SK-N-SH treated with all-trans-retinoic acid at 6 μM for 48 hours (cell line): ENCODE measurements at places on chromosomes 7 and 10.

- ATAC-seq = no peak
Observed at GRCh38 chr7:104873401-104873800, 140.6 kb upstream of the KMT2E start.

DNA sequence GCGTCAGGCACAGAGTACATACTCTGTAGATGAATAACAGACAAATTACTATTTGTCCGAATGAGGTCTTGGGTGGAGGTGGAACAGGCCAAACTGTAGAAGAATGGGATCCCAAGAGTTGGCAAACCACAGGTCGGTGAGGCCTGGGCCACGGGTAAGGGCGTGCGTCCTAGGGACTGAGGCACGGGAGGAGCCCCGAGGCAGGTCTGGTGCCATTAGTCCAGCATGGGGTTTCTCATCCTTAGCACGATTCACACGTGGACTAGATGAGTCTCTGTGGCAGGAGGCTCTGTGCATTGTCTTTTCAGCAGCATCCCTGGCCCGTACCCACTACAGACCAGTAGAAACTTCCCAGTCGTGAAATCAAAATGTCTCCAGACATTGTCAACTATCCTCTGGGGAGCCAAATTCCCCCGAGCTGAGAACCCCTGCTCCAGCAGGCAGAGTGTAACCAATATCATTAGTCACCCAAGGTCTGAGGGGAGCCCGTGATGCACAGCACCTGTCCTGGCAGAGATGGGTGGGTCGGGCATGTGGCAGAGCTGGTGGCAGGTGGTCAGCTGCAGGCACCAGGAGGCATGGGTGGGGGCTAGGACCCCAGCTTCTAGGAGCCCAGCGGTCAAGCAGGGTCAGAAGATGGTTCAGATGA is 61.3 kb downstream of the COL13A1 start:
- ATAC-seq = no peak

DNA sequence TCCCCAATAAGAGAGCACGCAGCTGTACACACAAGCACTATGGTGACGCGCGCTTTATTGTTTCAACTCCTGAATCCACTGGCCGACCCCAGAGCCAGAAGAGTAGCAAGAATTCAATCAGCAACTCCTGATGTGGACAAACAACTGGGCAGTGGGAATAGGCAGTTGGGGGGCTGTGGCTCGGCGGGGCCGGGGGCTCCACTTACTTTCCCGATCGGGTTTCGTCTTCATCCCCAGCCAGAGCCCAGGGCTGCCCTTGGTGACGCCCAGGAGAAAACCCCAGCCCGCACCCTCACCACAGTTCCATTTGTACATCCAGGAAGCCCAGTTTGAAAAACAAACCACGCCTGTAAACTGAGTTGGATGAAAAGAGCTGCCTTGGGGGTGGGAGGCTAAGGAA is 38.7 kb downstream of the DAGLB start:
- ATAC-seq = no peak

DNA sequence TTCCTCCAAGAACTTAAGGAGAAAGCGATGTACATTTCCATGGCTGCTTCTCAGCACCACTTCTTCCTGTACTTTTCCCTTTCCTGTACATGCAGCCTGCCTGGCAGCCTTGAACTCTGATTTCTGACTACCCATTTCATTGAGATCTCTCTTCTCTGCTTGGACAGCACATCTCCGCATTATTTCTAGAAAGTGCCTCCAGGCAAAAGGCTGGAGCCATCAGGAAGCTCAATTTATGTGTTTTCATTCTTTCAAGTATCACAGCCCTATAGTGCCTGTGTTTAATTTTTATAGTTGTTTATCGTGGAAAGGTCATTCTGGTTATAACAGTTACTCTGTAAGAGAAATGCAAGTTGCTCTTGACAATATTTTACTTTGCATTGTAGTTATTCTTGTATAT is 688.0 kb upstream of the ANKRD30A start:
- no peak for ATAC-seq

DNA sequence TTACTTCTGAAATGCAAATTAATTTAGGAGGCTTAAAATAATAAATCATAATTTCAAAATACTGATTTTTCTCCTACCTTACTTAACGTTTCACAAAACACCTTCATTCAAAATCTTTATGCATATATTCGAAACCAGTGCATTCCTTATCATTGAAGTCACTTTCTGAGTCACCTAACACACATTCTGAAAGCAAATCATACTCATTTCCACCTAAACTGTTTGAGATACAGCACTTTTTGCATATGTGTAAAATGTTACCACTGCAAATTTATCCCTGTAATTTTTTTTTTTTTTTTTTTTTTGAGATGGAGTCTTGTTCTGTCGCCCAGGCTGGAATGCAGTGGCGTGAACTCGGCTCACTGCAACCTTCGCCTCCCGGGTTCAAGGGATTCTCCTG is 15.7 kb downstream of the PPP3CB start:
- peak; percentile 65 for ATAC-seq

GRCh38 chr7:102404005-102404861 is 8.1 kb downstream of the PRKRIP1 start:
- peak; percentile 96 for ATAC-seq

- peak; percentile 49 for ATAC-seq
Observed at GRCh38 chr10:70575874-70576802, 26.4 kb downstream of the PRF1 start.

DNA sequence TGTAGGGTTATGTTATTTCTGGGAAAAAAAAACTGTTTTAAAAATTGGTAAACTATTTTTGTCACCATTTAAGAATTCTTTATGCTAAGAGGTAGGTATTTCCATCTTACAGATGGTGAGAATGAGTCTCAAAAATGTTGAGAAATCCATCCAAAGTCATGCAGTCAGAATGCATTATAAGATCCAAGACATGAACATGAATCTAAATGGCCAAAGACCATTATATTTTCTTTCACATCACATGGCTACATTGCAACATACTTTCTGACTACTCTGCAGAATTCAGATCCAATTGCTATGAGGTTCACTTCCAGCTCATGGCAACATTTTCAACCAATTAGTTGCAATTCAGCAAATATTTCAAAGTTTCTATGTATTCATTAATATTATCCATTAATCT is 181.2 kb downstream of the TWIST1 start:
- ATAC-seq = no peak

DNA sequence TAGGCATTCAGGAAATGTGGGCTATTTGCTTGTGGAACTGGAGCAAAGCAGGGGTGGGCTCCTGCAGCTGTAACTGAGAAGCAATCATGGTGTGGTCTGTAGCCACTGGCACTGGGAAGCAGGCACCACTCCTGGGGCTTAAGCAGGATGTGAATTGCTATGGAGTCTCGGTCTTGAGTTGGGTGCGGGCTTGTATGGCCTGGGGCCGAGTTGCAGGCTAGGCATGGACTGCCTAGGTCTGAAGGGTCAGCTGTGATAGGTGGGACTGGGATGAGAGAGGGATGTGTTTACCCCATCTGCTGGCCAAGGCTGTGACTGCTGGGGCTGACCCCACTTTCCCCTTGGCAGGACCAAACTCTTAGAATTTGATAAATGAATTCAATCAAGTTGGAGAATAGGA is 43.0 kb downstream of the ADCY1 start:
- no peak for ATAC-seq

GRCh38 chr10:59279991-59280505 is 82.3 kb downstream of the FAM13C start:
- no peak for ATAC-seq

DNA sequence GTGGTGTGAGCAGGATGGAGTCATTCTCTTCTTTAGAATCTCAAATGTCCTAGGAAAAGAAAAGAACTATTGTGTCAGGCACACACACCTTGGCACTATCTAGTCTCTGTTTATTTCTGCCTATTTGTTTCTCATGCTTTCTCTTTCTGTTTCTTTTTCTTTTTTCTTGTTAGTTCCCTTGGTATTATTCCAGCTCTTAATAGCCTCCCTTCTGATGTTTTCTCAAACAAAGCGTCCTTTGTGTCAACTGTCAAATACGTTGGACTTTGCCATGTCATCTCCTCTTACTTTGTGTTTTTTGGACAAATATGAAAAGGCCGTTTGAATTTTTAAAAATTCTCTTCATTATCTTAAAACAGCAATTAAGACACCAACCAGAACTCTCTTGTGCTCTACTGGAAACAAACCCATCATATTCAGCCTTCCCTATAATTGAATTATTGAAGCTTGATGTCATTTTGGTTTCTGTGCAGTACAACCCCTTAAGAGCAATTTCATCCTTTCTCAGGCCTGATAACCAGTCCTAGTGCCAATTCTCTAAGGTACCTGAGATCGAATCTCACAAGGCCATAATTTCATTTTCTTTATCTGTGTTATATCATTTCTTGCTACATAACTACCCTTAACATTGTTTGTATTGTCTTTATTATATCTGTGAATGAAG is 497.8 kb upstream of the NRP1 start:
- no peak for ATAC-seq

DNA sequence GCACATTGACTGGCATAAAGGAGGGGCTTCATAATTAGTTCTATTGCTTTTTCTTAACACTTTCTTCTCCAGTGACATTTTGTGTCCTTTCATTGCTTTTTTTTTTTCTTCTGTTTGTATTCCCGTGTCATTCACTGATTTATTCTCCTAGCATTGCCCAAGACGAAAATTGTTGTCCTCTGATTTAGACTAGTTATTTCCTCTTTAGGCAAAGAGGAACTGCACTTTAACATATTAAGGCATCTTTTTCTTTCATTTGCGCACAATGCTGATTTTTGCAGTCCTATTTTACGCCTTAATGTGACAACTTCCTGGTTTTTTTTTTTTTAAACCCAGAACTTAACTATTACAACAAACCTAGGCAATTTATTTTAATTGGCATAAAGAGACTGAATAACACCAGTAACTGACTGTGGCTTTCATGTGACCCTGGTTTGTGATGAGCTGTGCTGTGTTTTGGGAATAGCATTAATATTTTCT is 39.7 kb downstream of the ARID5B start:
- no peak for ATAC-seq

- no peak for ATAC-seq
Observed at GRCh38 chr7:17466216-17466615, 167.8 kb downstream of the AHR start.

DNA sequence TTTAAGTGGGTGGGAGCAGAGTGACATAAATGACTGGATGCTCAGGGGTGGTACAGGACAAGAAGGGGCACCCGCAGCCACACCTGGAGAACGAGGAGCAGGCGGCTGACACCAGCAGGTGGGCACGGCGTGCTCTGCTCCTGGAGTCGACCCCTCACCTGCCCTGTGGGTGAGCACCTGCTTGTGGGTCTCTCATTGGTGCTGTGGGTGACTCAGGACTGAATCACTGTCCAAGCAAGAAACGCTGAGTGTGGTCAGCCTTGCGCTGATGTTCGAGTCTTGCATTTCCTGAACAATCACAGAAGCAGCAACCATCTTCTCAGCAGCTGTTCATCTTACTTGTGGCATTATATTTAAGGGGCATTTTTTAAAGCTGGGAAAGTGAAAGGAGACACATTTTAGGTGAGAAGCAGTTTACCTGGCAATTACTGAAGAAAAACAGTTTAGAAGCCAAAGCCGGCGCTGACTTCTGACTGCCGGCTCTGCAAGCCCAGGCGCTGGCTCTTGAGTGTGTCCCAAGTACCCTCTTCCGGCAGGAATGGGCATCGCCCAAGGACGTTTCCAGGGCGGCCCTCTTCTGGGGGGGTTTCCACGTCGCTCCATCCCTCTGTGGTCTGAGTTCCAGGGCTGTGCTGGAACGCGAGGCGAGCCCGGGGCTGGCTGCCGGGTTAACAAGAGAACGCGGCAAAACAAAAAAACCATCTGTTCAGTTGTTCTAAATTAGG is 145.2 kb upstream of the PFKP start:
- ATAC-seq = peak; percentile 55; the same call in 1 of the 3 replicates

GRCh38 chr10:103125323-103126267 is 67.5 kb downstream of the NT5C2 start:
- ATAC-seq = 0 out of 3 replicates have a peak, but pooled peaks have one; percentile 23

GRCh38 chr10:131553121-131553520 is 241.6 kb upstream of the TCERG1L start:
- no peak for ATAC-seq

GRCh38 chr7:44486693-44487092 is 3.8 kb downstream of the NUDCD3 start:
- no peak for ATAC-seq

- no peak for ATAC-seq
Observed at GRCh38 chr7:30861612-30862011, 50.0 kb upstream of the AQP1 start.

DNA sequence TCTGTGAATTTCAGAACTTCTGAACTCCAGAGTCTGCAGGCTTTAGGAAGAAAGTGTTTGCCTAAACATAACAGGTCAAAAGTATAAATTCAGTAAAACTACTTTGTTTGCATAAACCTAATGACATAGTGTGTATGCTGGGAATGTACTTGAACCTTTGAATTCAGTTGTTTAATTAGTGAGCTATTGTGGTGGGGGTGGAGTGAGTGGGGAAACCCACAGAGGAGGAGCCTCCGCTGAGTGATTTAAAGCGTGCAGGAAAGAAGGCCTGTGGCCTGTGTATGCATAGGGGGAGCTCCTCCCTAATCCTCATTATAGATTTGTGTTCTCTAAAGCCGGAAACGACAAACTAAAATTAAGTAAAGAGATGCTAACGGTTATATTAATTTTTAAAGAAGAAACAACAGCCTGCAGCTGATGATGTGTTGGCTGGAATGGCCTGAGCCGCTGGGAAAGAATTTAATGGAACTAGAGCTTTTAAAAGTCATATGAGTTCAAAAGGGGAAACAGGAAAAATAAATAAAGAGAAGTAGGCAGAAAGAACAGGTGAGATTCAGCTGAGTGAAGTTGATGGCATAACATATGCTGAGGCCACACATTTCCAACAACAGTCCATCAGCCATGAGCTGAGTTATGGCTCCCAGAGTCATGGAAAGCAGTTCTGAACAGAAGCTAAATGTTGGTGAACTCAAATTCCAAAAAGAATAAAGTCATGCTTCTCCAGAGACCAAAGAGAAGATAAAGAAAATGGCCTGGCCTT is 595.0 kb downstream of the GRM8 start:
- no peak for ATAC-seq

- no peak for ATAC-seq
Observed at GRCh38 chr7:14858410-14858809, 44.1 kb downstream of the DGKB start.

GRCh38 chr7:5586279-5586962 is 162.8 kb upstream of the TNRC18 start:
- no peak for ATAC-seq

DNA sequence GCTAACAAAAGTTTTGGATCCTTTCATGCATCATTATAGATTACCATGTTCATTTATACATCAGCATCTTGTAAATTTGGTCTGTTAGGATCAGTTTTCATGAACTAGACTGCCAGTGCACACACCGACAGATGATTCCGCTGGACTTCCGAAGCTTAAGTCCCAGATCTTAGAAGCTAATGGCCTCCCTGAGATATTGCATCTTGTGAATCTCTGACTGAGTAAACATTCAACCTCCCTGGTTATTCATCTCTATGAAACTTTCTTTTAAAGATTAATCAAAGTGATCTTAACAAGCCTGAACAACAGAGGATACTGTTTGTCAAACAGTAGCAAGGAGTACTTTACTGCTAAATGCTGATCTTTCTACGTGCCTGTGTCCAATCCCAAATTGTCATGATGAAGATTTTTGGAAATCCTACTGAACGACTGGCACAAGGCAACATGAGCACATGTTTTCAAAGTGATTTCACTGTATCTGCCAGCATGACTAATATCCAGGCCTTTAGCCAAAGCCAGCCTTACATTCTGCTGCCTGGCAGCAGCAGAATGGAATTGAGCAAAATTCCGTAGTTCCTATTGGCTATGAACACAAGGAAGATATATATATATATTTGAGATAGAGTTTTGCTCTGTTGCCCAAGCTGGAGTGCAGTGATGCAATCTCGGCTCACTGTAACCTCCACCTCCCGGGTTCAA is 91.3 kb upstream of the ANK3 start:
- ATAC-seq = peak; percentile 89
